Dermis blood vessel endothelial cell (primary cell): ENCODE measurements at places on chromosomes 1 and 21.

DNA sequence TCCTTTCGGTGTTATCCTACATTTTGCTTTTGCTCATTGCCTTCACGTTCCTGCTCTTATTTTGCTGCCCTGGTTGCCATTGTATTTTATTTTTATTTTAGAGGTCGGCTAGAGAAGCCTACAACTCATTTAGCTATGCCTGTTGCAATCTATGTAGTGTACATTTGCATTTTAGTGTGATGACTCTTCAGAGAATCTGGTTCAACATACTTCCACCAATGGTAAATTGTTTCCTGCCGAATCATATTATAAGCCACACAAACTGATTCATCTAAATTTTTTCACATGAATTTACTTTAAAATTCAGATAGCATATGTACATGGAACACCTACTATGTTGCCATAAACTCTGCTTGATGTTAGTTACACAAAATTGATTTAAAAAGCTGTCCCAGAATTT is 1596.9 kb downstream of the PLA2G4A start:
- peak; percentile 24 for DNase-seq

- no peak for DNase-seq
Observed at GRCh38 chr1:37035014-37035691, 838 bp upstream of the GRIK3 start.

- peak; percentile 71 for DNase-seq
Observed at GRCh38 chr1:39387452-39387851, 104.0 kb upstream of the BMP8A start.

- DNase-seq = no peak
Observed at GRCh38 chr1:45924736-45925135, 121.3 kb downstream of the MAST2 start.

DNA sequence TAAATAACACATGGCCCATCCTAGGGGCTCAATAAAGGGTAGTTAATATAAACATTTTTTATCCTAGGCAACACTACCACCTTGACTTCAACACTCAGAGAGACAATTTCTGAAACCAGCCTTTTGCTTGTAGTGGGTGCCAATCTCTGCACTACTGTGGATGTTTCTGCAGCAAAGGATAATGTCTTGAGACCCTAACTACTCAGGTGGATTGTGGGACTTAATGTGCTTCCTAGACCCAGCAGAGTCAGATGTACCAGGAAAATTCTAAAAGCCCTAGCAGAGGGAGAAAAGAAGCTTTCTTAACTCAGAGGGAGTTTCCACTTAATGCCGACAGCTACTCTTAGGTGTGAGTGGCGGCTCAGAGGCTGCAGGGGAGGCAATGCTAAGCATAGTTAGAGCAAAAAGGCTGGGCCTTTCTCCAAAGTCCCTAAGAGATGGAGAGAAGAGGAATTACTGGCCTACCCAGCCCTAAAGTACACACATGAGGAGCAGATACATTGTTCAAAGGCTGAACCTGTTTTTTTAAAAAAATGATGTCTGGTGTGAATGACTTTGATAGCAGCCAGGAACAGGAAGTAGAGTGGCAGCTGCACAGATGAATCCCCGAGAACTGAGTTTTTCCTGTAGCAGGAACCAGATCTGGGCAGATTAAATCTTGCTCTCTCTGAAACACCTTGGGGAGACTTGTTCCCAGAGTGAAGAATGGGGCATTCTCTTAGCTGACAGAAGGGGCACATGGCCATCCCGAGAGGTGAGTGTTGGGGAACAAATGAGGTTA is 33.5 kb upstream of the ABCD3 start:
- DNase-seq = peak; percentile 40

- DNase-seq = no peak
Observed at GRCh38 chr1:199383793-199384192, 643.7 kb upstream of the NR5A2 start.

GRCh38 chr1:93347334-93347899 is 1.7 kb downstream of the DR1 start:
- DNase-seq = peak; percentile 5

DNA sequence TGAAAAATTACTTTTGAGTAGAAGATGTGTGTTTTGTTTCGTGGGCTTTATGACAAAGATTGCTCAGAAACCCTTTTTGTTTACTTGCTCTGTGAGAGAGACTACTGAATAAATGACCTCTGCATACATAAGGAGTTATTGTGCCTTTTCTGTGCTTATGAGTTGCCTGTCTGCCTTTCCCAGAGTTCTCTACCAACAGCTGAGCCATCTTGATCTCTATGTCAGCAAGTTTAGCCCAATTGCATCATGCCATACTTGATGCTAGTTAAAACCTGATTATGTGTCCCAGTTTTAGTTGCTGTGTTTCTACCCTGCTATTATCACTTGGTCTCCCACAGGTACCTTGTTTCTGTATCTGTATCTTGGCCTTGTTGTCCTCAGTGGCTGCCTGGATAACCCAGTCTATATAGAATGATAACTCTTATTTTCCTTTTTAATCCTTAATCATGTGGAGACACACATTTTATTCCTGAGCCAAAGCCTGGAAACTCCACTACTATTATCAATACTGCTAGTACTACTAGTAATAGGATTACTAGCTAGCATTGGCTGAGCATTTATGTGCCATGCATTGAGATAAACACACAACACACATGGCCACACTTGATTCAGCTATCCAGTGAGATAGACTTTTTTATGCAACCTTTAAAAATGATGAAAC is 28.7 kb upstream of the GNG12 start:
- no peak for DNase-seq

DNA sequence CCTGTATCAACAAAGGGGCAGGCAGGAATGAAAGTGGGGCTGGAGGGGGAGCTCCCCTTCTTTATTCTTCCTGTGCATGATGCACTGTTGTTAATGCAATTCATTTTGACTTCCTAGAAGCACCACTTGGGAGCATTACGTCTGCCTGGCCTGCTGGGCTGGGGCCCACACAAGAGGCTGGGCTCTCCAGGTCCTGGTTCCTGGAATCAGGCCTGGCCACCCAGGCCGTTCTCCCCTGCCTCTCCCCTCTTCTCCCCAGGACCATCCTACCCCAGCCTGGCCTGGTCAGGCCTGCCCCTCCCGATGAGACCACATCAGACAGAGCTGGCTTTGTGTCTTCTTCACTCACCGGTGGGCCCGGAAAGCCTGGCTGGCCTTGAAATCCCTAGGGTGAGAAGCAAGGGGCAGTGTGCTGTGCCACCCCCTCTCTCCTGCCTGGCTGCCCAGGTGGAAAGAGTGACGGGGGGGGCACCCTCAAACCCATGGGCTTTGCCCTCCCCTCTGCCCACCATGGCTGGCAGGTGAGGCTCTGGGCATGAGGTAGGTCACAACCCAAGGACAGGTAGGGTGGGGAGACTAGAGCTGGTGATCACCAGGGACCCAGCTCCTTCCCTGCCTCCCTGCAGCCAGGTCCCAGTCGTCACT is 20.7 kb upstream of the PEF1 start:
- no peak for DNase-seq

GRCh38 chr1:25653558-25653957 is 37.0 kb downstream of the MAN1C1 start:
- no peak for DNase-seq

- no peak for DNase-seq
Observed at GRCh38 chr1:227777156-227777555, 38.3 kb upstream of the PRSS38 start.

- DNase-seq = no peak
Observed at GRCh38 chr1:226971765-226972164, 31.7 kb downstream of the COQ8A start.

DNA sequence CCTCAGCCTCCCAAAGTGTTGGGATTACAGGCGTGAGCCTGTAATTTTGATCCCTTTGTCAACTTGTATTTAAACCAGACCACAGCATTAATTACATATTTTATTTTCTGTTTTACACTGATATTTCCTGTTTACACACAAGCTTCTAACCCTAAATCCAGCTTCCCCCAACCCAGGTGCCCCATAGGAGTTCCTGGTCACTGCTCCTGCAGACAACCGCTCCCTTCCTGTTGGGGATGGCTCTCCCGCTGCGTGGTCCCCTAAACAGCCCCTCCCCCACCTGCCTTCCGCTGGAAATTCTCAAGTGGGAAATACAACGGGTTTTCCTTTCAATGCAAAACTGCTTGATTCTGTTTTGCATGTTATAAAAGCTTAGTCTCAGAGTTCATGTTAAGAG is 3.7 kb downstream of the CSTB start:
- DNase-seq = no peak

DNA sequence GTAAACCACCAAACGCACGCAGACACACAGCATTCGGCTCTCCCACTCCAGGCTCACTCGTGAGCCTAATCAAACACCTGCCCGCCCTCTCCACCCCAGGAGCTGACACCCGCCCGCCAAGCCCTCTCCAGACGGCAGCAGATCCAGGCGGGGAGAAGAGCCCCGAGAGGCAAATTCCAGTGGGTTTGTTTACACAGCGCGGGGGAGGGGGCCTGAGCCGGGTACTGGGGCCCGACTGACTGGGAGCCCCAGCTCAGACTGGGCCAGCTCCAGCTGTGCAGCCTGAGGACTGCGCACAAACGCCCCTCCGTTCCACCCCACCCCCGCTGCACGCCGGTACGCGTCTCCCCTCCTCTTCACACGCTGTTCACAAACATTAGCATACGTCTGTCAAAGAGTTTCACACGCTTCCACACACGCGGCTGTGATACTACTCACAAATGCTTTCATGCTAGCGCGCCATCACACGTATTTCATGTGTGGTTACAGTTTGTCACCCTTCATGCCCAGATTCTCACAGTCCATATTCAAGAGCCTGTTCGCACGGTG is 1.0 kb upstream of the EFNA1 start:
- DNase-seq = peak; percentile 76

DNA sequence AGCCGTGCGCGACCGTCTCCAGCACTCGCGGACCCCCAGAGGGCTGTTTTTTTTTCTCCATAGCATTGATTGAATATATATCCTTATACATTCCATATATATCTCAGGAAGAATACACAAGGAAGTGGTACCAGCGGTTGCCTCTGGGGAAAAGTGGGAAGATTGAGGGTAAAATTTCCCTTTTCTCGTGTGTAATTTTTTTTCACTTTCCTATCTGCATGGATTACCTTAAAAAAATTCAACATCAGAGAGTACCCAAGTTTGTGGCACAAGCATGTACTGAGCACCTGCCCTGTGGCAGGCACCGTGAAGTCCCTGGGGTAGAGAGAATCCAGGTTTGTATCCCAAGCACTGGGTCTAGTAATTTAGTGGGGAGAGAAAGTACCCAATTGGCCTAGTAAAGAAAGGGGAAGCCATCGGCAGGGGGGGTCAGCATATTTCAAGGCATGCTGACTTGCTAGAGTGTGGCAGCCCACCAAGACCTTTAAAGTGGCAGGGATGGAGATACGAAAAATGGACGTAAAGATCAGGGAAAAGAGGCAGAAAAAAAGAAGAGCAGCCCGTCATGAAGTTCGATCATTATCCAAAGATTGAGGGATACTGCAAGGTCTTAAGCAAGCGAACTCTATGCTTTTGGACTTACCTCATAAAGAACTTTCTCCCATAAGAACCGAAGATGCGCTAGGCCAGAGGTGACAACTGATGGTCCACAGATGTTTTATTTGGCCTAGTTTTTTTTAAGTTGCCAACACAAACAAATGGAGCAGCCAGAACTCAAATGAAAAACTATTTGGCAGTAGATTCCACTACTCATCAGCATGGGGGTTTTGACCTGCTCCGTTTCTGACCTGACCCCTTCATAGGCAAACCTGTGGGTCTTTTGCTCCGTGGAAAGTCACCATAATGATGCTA is 1.5 kb upstream of the HMGN1 start:
- no peak for DNase-seq
